ENCODE measurements at places on chromosomes 12 and 14. TPM values are rescaled to one million over a fixed set of nuclear protein-coding genes. Genes with fewer than 3 reads are reported as not detected.

DNA sequence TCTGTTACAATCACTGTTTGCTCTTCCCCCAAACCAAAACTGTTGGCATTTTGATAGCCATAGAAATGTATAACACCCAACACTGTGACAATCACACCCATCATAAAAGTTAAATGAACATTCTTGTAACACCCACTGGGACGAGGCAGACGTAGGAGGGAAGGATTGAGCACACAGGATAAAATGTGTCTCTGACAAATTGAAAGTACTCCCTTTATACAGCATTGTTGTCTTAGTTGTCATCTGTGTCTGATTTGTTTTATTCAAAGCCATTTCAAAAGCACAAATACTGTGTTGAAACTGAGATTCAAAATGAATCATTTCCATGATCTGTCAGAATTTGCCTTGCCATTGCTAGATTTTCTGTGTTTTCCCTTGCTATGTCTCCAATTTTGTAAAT lies 436.3 kb downstream of the TMTC2 start:
- no peak for DNase-seq

The OR4K1 gene
- not detected for total RNA-seq

DNA sequence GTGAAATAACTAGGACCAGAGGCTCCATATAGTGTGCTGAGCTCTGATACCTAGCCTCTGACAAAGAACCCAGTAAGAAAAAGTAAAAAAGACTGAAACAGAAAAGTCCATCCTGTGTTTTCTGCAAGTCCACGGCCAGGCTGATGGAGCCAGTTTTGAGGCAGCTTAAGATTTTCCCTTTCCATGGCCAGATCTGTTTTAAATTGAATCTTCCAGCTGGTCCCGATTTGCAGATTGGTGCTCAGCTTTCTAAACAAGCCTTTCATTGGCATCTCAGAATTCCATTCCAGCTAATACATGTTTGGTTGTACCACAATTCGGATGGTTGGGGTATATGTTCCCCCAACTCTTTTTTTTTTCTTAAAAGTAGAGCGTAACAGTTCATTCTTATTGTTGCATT lies 152.0 kb downstream of the DACT1 start:
- no peak for DNase-seq

GRCh38 chr12:93081810-93082165 lies 152.7 kb upstream of the EEA1 start:
- peak; percentile 3 for DNase-seq

The HSPB8 gene
- 4.7 TPM for total RNA-seq

DNA sequence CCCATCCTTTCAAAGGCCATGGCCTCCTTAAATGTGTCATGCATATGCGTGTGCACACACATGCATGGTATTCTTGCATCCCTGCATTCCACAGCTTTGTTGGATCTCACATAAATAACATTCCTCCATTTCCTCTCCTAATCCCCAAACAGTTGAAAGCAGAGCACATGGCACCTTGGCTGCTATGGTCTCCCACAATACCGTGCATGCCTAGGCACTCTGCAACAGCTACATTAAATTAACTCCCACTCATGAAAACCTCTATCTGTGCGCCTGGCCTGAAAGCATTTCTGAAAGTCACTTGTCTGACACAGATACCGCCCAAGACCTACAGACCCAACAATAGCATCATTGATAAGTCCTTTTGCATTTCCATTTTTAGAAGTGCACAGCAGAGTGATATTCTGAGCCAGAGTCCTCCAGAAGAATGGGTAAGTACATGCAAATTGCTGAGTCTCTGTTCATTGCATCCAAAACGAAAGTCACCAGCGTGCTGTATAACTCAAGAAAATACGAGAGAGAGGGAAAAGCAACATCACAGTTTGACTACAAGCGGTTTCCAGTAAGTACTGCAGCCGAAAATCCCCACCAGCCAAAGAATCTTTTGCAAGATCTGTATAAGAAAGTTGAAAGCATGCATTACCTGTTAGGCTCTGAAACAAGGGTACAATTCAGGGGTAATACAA lies 436 bp downstream of the ASB2 start:
- DNase-seq, result no peak

The VAMP1 gene
- 13.9 TPM for total RNA-seq

GRCh38 chr12:95322326-95322725 lies 104.7 kb downstream of the VEZT start:
- no peak for DNase-seq

DNA sequence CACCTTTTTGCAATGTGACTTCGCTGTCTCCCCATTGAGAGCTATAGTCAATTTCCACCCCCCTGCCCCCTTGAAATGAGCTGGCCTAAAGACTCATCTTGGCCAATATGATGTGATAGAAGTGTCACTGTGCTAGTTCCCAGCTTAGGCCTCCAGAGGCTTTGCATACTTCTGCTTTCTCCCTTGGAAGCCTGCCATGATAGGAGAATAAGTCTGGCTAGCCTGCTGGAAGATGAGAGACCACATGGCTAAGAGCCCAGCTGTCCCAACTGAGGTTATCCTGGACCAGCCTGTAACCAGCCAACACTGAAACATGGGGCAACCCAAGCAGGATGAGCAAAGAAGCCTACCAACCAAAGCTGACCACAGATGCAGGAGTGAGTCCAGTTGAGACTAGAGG lies 196.9 kb downstream of the GRIN2B start:
- no peak for DNase-seq

- peak; percentile 91 for DNase-seq
Observed at GRCh38 chr12:107091989-107092641, 1.2 kb downstream of the CRY1 start.

The IL26 gene
- not detected for total RNA-seq

DNA sequence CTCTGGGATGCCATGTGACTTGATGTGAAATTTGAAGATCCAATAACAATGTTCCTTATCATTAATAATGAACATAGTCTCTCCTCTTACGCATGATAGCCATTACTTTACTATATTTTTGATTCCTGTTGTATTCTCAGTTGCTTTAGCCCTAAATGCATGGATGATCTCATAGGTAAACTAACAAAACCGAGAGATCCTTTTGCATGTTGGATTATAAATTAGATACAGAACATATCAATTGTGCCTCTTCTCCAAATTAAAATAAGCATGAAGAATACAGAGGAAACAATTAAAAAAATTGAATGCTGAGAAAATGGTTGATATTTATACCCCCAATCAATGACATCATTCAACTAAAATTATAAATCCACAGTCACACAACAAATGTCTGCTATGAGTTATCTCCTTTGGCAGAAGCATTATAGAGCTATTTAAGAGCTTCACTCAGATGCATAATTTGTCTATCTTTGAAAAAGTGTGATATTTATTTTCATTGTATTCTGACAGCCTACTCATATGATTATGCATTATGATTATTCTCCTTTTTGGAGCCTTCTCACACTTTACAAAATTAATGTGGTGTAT lies 386.4 kb upstream of the STXBP6 start:
- no peak for DNase-seq

- DNase-seq, result no peak
Observed at GRCh38 chr12:1130164-1130563, 139.1 kb downstream of the ERC1 start.

The KRT75 gene
- not detected for total RNA-seq

GRCh38 chr14:22646570-22647254 lies 2.6 kb upstream of the OR6J1 start:
- DNase-seq, result no peak

The MYH6 gene
- 0.23 TPM for total RNA-seq

- no peak for DNase-seq
Observed at GRCh38 chr12:37543131-37543965, 773.2 kb upstream of the ALG10B start.

DNA sequence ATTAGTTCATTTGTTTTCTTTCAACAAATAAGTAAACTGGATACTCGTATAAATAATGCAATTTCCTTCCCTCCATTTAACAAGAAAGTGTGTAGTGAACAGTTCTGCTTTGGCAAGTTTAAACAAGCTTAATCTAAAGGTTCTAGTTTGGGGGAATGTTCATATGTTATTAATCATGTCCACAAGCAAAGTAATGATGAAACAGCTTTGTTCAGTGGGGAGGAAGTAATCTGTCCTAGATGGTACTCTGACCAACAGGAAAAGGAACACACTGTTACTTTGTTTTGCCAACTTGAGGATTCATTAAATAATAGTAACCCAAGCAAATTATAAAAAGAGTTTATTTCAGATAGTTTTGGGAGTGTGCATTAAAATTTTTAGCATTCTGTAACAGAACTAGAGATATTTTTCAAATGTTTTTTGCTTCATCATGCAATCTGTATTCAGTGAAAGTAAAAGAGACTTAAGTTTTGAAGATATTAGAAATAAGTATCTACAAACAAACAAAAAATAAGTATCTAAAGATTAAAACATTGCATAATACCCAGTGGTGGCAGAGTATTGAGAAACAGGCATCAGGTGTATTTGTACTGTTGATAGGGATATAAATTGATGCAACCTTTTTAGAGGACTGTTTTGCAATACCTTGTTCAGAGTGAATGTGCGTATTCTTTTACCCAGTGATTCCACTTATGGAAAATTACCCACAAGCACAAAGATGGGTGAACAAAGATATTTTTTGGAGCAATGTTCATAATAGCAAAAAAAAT lies 61.1 kb downstream of the RAB35 start:
- no peak for DNase-seq

GRCh38 chr12:52200781-52201450 lies 9.1 kb upstream of the KRT80 start:
- DNase-seq, result no peak

DNA sequence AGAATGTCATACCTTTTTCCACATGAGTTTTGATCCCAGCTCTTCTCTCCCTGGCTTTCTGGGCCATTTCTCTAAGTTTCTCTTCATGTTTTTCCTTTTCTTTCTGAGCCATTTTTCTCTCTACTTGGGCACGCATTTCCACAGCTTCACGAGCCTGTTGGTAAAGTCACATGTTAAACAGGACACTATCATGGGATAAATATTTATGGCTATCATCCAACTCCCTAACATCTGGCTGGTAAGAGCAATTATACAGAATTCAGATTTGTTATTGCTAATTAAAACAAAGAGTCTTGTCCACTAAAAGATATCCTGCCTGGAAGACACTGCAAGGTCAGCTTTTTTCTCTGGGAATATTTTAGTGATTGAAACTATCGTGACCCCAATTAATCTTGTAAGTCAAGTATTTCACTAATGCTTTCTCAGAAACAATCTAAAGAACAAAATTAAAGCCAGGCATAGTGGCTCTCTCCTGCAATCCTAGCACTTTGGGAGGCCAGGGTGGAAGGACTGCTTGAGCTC lies 23.1 kb downstream of the SLIRP start:
- no peak for DNase-seq

The SYT1 gene
- total RNA-seq, result 37.9 TPM

GRCh38 chr14:58151133-58152013 lies 640 bp downstream of the ARMH4 start:
- DNase-seq, result peak; percentile 64

DNA sequence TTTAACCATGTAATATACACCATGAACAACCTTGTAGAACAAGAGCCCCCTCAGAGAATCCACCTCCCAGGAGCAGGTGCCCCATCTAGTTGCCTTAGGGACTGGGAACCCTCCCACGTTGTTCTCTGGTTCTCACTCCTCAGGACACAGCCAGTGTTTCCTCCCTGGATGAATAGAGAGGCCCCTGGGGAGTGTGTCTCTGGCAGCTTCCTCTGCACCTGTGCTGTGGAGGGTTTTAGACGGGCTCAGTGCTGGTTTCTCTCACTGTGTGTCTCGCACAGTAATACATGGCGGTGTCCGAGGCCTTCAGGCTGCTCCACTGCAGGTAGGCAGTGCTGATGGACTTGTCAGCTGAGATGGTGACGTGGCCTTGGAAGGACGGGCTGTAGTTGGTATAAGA lies 581.3 kb downstream of the TMEM121 start:
- no peak for DNase-seq

DNA sequence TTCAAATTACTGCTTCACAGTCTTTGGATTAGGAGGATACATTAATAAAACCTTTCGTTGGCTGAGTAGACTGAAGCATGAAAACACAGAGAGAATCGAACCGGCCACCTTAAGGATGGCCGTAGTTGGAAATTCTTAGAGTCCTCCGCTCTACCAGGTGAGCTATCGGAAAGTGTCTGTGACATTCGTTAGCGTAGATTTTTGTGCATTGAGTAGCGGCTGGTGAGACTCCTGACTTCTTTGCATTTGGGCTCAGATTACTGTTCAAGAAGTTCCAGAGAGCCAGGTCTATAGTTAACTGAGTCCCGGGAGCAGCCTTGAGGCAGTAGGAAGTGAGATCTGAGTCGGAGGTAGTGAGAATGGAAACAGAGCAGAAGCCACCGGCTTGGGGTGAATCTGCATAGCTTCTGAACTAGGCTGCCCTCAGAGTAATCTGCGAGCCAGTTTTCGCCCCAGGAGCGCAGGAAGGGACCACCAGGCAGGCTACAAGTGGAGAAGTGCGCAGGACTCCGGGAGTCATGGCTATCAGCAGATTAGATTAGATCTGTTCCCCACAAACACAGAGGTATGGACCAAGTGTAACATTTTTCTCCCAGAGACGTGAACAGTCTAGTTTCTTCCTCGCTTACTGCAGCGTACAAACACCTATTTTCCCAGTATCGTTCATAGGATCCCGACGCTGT lies 11.0 kb downstream of the OR6S1 start:
- peak; percentile 85 for DNase-seq

DNA sequence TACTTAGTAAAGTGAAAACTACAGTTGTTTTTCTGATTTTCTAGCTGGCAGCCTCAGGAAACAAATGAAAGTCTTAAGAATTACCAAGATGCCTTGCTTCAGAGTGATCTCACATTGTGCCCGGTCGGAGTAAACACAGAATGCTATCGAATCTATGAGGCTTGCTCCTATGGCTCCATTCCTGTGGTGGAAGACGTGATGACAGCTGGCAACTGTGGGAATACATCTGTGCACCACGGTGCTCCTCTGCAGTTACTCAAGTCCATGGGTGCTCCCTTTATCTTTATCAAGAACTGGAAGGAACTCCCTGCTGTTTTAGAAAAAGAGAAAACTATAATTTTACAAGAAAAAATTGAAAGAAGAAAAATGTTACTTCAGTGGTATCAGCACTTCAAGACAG lies 28.9 kb downstream of the RXYLT1 start:
- DNase-seq, result no peak

- no peak for DNase-seq
Observed at GRCh38 chr12:12032260-12032791, 38.4 kb upstream of the BCL2L14 start.

DNA sequence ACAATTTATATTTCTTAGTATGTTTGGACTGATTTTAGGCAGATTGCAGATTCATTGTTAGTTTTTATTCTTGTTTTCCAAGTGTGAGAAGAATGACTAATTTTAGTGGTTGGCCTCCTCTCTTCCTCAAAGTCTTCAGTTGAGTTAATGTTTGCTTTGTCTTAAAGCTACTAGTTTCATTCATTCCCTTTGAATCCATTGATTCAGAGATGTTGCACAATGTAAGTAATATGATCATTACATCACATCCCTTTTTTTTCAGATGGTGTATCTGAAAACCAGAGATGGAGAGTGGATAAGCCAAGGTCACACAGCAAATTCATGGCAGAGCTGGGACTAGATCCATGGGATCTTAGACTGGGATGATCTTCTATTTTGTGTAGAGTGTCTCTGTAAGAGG lies 577.5 kb downstream of the BCL11B start:
- no peak for DNase-seq

- no peak for DNase-seq
Observed at GRCh38 chr12:80268924-80269749, 169.8 kb downstream of the OTOGL start.

The APOLD1 gene
- total RNA-seq, result 0.94 TPM

The TAS2R43 gene
- 2.6 TPM for total RNA-seq

The RAB15 gene
- total RNA-seq, result 43.3 TPM

All from GM23338 (cell line).